ENCODE measurements at places on chromosomes 2 and 18. TPM values are rescaled to one million over a fixed set of nuclear protein-coding genes. Genes with fewer than 3 reads are reported as not detected.

- no peak for DNase-seq
Measured at GRCh38 chr2:209592106-209592505, 168.3 kb downstream of the MAP2 start.

GRCh38 chr18:56035546-56035945 is 447.6 kb upstream of the TCF4 start:
- DNase-seq: no peak

DNA sequence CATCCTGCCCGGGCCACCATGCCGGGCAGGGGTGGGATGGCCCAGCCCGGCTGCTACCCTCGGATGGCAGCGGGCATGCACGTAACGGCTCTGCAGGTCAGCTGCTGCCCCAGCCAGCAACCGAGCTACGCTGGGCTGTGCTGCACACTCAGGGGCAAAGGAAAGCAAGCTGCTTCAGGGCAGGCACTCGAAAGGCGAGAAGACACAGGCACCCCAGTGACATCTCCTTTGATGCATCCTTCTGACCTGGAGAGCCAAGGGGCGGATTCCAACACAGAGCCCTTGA is 8.8 kb downstream of the HDAC4 start:
- no peak for DNase-seq

DNA sequence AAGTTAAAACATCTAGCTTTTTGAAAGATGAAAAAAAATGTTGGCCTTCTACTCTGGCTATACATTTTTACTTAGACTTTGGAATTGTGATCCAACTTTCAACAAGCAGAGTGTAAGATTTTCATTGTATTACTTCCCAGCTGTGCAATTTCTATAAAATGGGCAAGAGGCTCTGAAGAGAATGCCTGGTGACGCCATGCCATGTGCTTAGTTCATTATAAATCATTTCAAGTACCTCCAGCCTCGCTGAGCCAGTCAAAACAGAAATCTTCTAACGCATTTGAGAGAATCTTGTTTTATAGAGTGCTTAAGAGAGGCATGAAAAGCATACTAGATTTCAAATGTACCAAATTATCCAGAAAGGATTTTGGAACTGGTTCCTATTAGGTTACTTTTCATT is 10.1 kb upstream of the STK17B start:
- no peak for DNase-seq

GRCh38 chr2:224031358-224031970 is 7.6 kb downstream of the SERPINE2 start:
- no peak for DNase-seq

DNA sequence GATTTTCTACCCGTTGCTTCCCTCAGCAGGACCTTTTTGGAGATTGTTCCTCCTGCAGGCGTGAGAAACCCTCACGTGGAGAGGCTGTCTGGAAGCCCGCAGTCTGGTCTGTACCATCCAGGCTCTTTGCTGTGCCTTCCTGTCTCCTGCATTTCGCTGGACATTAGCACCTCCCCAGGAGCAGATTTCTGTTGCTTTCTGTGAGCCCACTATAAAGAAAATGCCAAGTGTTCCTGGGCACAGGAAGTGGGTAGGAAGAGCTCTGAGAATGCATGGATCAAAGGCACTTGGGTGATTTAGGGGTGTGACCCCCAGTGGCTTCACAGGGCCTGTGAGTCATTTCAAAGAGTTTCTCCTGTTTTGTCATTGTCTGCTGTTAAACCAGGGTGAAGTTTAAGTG is 27.3 kb downstream of the SPTBN1 start:
- DNase-seq: no peak

- no peak for DNase-seq
Measured at GRCh38 chr2:239006622-239007285, 158.9 kb downstream of the TWIST2 start.

DNA sequence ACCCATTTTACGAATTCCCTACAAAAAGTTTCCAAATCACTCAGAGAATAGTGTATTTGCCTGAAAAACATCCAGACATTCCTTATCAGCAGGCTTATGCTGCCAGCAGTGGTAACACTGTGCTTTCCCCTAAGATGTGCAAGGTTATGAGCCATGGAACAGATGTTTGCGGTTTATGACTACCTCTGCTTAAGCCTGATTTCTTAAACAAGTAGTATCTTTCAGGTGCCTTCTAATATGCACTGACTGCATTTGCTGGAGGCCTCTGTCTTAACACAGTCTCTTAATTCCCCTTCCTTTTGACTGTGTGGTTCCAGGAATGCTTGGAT is 54.8 kb downstream of the CDC42EP3 start:
- DNase-seq: no peak

GRCh38 chr2:44148999-44149398 is 19.7 kb upstream of the PPM1B start:
- DNase-seq: no peak

- DNase-seq: peak; percentile 63
Measured at GRCh38 chr2:217943446-217944321, 59.1 kb downstream of the TNS1 start.

- DNase-seq: no peak
Measured at GRCh38 chr2:133194362-133194655, 374.0 kb downstream of the NCKAP5 start.

DNA sequence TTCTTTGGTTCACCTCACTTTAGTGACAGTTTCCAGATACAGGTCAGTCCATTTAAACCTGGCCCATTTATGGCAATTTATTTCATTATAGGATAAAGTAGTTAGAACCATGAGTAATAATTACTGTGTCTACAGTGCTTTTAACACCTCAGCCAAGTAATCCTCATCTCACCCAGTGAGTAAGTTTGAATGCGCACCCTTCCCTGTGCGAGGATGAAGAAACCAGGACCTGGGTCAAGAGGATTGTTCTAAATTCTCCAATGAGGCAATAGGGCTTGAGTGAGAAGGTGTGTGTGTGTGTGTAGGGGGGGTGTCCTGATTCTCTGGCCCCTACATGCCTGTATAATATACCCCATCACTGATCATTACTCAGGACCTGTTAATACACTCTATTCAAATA is 854 bp upstream of the MYO1B start:
- DNase-seq: no peak

- no peak for DNase-seq
Measured at GRCh38 chr2:150619607-150620330, 132.3 kb upstream of the RND3 start.

DNA sequence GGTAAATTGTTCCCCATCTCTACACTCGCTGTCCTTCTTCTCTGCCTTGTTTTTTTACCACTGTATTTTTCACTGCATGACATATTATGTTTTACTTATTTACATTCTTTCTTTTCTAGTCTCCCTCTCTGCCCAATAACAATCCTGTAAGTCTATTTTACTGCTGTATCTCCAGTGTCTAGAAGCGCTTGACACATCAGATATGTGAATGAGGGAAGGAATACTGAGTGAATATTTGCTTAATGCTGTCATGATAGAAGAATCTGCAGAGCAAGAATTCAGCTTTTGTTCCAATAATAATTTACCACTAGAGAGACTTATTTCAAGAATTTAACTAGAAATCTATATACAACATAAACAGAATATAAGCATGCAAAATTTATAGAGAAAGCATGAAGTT is 99.5 kb downstream of the GALNT13 start:
- no peak for DNase-seq

DNA sequence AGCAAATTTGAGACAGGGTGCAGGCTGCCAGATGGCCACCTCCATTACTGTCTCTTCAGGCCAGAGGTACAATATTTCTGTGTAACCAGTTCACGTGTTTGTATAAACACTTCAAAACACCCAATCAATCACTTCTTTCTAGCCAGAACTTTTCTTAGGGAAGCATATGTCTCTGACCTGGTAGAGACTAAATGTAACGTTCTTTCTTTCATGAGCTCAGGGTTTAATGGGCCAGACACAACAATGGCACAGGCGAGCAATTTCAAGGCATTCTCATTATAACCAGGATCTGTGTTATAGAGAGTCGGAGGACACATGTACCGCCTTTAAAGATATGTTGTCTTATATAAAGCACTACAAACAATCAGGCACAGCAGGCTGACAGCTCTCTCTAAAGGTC is 1846.4 kb upstream of the PIK3C3 start:
- DNase-seq: no peak

DNA sequence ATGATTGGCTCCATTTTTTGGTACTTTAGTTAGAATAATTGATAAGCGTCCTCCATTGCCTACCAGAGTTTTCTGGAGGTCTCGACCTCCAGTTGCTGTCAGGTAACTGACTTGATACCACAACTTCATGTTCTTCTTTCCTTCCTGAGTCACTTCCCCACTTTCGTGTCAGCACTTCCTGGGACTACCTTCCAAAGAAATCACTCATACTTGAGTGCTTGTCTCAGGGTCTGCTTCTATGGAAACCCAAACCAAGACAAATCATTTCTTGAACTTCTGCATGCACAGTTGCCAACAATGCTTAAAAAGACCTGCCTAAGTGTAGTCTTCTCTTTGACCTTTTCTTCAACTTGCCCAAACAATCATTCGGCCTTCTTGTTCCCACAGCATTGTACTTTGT is 210.3 kb upstream of the ETAA1 start:
- no peak for DNase-seq

DNA sequence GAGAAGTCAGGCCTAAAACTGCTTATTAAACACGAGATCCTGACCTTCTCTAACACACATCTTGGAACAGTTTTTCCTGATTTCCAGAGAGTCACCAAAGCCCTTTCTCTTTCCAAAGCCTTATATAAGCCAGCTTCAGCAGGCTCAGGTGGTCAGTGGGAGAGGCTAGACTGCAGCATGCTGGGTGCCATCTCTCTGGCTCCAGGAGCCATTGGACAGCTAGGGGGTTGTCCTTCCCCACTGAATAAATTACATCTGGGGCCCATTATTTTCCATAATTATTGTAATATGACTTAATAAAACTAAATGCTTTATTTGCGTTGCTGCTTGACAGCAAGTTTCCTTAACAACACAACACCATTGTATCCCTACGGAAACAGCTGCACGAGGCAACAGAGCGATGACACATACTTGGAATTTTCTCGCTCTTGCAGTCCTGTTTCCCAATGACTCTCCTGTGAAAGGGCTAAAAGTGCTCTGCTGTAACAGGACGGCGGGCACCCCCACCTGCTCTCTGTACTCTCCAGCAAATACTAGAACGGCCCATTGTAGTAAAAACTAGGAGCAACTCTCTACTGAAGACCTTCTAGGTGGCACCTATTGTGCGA is 160.6 kb downstream of the RNF144A start:
- no peak for DNase-seq

DNA sequence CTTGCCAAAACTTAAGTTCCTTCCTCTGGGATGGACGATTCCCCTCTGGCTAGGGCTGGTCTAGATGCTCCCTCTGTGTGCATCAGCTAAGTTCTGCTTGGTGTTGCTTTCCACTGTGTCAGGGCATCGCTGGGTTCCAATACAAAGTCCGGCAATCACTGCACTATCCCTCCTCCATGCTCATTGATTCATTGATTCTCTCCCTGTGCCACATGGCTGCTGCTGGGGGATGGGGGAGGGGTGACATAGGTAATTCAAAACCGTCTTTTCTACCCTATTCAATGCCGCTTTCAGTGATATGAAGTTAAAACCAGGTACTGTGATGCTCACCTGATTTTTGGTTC is 22.8 kb downstream of the IL1RN start:
- no peak for DNase-seq

DNA sequence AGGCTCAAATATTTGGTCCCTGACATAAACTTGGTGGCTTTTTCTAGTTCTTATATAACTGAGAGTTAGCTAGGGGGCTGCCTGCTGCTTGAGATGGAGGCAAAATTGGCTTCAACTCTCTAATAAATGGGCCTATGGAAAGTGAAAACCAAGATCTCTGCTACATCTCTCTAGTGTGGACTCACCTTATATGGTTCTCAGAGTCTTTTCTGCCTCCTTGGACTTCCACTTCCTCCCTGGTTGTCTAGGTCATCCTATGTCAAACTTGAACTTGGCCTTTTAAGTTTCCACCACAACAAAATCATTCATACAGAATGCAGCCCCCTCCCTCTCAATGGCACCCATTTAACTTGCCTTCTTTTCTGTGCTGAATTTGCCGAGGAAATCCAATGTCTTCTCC is 23.9 kb upstream of the ARHGAP25 start:
- no peak for DNase-seq

DNA sequence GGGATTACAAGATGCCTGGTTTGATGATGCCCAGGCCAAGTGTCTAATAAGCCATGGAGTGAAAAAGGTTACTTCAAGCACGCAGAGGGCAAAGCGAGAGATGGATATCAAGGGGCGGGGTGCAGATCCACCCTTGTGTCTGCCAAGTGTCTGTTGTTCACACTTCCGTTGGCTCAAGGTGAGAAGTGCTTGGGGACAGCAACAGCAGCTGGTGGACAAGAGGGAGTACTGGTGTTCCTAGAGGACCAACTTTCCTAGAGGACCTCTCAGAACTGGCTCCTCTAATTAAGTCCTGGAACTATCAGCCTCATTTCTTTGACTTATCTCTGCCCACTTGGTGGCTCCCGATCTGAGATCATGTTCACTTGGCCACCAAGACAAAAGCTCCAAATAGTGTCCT is 299.1 kb downstream of the PRKCE start:
- no peak for DNase-seq

The MAL gene
- polyA plus RNA-seq: 323 TPM

The AMER3 gene
- 0.01 TPM for polyA plus RNA-seq

The RGPD3 gene
- polyA plus RNA-seq: 0.43 TPM

The MOGAT1 gene
- not detected for polyA plus RNA-seq

The RAB17 gene
- polyA plus RNA-seq: 13.1 TPM

The PSMA8 gene
- not detected for polyA plus RNA-seq

The CNGA3 gene
- not detected for polyA plus RNA-seq

The MRPL19 gene
- 67.6 TPM for polyA plus RNA-seq

The ACSL3 gene
- 74.2 TPM for polyA plus RNA-seq

The STAT4 gene
- polyA plus RNA-seq: 5.7 TPM

The ARHGAP28 gene
- 72.0 TPM for polyA plus RNA-seq

The REV1 gene
- 57.5 TPM for polyA plus RNA-seq

The TXNDC2 gene
- 0.08 TPM for polyA plus RNA-seq
